Eye (tissue), 1 donor: ENCODE measurements at places on chromosomes 11 and 22.

DNA sequence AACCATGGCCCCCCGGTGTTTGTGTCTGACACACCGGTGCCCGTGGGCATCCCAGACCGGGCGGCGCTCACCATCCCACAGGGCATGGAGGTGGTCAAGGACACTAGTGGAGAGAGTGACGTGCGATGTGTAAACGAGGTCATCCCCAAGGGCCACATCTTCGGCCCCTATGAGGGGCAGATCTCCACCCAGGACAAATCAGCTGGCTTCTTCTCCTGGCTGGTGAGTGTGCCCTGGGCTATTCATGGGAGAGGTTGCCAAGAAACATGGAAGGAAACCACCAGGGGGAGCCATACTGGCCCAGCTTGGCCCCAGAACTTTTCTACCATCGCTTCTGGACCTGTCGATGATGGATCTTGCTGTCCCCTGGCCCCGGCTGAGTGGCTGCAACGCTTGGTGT, 36.5 kb downstream of the PRDM11 start:
- DNase-seq = peak; percentile 34

- no peak for DNase-seq
Observed at GRCh38 chr22:34160141-34160783, 240.0 kb upstream of the LARGE1 start.

GRCh38 chr11:77512092-77512491, 38.2 kb upstream of the PAK1 start:
- no peak for DNase-seq

- no peak for DNase-seq
Observed at GRCh38 chr11:75946531-75947530, 131.8 kb downstream of the UVRAG start.

- no peak for DNase-seq
Observed at GRCh38 chr11:73091521-73092305, 50.4 kb downstream of the FCHSD2 start.

DNA sequence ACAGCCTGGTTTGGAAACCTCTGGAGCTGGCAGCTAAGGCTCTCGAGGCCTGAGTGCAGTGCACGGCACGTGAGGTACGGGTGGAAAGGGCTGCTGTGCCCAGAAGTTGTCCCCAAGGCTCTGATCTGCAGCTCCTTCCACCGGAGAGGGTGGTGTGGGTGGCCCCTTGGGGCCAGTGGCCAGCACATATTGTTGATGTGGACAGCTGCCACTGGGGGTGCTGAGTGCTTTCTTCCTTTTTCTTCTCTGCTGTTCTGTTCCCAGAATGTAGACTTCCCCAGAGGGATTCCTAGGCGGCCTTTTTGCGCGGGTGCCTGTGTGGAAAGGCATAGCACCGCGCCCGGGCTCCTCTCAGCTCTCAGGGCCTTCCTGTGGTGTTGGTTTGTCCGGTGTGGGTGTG, 1476.5 kb downstream of the TBC1D22A start:
- DNase-seq = peak; percentile 54

- DNase-seq = peak; percentile 32
Observed at GRCh38 chr11:124861670-124862069, 3.6 kb upstream of the ROBO3 start.

DNA sequence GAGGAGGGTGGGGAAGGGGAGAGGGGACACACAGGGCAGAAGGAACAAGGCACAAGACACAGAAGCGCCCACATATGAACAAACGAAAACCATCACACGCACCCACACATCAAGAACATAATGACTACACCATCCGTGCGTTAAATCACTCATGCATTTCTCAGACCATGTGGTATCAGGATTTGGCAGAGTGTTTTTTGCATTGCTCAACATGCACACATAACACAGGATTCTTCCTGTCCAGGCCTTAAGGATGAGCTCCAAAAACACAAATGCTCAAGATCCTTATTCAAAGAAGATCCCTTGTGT, 309.5 kb downstream of the CADM1 start:
- DNase-seq = no peak
